BE2C (cell line): ENCODE measurements at places on chromosomes 3 and 15.

DNA sequence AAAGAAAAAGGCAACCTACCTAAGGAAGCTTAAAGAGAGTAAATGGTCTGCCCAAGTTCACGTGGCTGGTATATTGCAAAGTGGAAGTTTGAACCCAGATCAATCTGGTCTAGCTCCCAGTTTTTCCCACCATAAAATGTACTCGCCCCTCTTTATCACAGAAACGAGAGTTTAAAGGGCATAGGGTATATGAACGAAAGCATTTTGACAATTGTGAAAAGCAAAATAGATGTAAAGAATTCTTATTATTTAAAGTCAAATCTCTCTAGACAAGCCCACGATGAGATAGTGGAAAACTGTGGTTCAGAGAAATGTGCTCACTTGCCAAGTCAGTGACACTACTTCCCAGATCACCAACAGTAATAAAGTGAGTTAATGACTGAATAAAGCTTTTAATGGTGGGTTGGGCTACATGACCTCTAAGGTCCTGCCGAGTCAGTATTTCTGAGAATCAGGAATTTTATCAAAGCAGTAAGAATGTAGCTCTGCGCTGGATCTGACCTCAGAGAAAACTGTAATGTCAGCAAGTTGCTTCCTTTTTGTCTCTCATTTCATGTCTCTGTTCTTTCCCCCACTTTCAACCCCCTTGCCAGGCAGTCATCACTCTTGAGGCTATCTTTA is 23.3 kb upstream of the NEO1 start:
- DNase-seq = no peak

DNA sequence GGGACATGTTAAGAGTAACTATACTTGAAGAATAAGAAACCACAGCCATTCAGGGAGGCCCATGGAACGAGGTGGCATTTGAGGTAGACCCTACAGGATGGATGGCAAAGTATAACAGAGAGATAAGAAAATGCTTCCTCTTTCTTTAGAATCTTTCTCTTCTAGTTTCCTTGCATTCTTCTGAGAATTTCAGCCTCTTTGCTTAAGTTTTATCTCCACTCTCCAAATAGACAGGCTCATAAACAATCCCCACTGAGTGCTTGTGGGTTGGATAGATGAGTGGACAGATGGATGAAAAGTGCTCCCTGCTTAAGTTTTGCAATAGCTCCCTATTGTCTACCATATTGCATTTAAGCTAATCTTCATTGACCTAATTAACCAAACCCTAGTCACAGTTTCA is 103.7 kb downstream of the MEX3B start:
- no peak for DNase-seq

GRCh38 chr3:13633176-13633575 is 84.3 kb downstream of the FBLN2 start:
- no peak for DNase-seq

DNA sequence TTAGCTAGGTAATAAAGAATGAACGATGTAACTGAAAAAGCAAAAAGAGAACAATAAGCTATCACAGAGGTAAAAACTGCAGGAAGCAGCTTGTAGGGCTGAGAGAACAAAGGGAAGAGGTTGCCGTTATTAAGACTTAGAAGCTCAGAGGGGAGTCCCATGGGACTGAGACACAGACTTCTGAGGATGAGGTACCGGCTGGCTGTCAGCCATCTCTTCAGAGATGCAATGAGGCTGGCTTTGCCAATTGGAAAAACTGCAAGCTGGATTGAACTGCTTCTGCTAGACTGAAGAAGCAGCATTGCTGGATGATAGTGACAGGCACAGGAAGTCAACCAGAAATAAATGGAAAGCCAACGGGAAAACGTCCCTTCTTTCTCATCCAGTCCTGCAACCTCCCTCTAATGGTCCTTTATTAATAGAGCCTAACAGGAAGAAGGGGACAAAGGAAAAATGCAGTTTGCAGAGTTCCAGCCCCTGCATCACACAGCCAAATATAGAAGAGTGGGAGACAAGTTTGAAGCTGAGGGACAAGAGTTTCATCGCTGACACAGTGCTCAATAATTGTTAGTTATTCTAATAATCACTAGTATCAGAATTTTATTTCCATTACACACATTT is 21.1 kb upstream of the KLHL6 start:
- DNase-seq = peak; percentile 85

DNA sequence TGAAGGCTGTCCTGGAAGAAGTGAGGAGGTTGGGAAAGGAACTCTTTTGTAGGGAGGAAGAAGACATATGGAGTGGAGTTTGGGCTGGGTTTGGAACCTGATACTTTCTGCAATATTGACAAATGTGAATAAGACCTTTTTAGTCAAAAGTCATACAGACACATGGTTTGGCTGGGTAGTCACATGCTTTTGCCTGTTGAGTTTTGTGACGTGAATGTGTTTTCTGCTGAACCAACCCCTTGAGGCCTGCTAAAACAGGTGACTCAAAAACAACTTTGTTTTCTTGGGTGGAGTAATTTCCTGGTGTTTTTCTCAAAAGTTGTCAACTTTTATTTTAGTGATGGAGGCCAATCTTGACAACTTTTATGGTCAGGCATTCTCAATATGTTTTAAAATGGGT is 39.4 kb upstream of the CCR4 start:
- DNase-seq = no peak

GRCh38 chr3:126155280-126155640 is 25.1 kb downstream of the ALDH1L1 start:
- DNase-seq = no peak

GRCh38 chr15:73984208-73984979 is 7.7 kb downstream of the STOML1 start:
- no peak for DNase-seq
